ENCODE measurements at places on chromosomes 1 and 21. TPM values are rescaled to one million over a fixed set of nuclear protein-coding genes. Genes with fewer than 3 reads are reported as not detected.

Gene ELAVL4
- 1.0 TPM for total RNA-seq

Gene UMODL1
- not detected for total RNA-seq

Gene GBP1
- 11.1 TPM for total RNA-seq

Gene AQP10
- not detected for total RNA-seq

Gene LAPTM5
- 68.1 TPM for total RNA-seq

Gene B3GALT2
- 26.4 TPM for total RNA-seq

Gene ITGB2
- 31.5 TPM for total RNA-seq

Gene AMY1A
- not detected for total RNA-seq

Gene PGLYRP3
- not detected for total RNA-seq

Gene VASH2
- 3.7 TPM for total RNA-seq

Gene GABRD
- total RNA-seq: 0.29 TPM

Gene FAM177B
- total RNA-seq: not detected

Gene ERICH3
- total RNA-seq: not detected

Gene SH2D2A
- total RNA-seq: 1.1 TPM

Gene OR2G6
- total RNA-seq: not detected

Gene CFHR2
- total RNA-seq: not detected

Gene ST6GALNAC5
- 0.52 TPM for total RNA-seq

Gene IL24
- total RNA-seq: not detected

Gene SEMA4A
- total RNA-seq: 3.8 TPM

Gene SLC45A1
- 1.8 TPM for total RNA-seq

Gene ADCY10
- total RNA-seq: 0.06 TPM
